ENCODE measurements at places on chromosomes 5 and 9. TPM values are rescaled to one million over a fixed set of nuclear protein-coding genes. Genes with fewer than 3 reads are reported as not detected.

DNA sequence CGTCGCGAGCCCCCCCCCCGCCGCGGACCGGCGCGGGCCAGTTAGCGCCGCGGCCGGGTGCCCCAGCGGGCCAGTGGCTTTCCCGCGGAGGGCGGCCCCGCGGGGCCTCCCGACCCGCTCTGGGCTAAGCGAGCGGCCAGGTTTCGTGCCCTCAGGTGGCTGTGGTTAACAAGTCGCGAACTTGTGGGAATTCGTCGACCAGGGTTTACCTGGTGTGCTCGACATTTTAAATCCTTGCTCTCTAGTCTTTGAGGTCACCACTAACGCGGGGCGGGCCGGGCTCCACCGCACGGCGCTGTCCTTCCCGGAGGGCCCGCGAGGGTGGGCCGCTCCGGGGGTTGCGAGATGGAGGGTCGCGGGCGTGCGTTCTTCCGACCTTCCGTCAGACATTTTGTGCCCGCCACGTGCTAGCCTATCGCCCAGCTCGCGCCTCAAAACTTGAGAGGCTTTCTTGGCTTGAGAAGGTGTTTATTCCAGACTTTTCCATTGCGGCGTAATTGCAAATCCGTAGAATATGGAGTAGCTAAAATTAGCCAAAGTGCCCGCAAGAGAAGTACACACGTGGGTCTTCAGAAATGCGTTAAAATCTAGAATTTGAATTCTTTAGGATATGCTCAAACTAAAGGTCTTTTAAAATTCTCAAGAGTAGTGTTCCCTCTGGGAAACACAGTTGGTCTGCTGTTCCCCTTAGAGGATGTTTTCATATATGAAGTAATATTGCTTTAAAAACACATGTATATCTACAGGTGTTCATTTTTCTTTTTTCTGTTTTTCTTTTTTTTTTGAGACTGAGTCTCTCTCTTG lies 2.1 kb downstream of the ANP32B start:
- DNase-seq = no peak

OR1J2 gene
- 0.42 TPM for total RNA-seq

DNA sequence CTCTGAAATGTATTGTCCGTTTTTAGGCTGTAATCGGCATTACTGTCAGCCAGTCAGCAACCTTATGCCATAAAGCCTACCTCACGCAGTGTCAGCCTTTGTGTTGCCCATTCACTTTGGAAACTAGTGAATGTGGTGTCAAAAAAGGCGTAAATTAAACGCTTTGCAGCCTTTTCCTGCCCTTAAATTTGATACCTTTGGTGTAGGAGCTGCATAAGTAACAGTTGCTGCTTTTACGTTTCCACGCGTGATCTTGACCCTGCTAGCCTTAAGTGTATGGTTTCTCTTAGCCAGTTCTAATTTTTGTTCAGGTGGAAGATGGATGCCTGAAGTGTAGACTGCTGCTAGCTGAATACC lies 257.7 kb downstream of the EPB41L4A start:
- DNase-seq = no peak

GRCh38 chr9:136981588-136982231 lies 1.1 kb upstream of the LCNL1 start:
- no peak for DNase-seq

- no peak for DNase-seq
These were observed 182.5 kb downstream of the EDIL3 start for GRCh38 chr5:84202136-84202535.

IFNA13 gene
- total RNA-seq = not detected

DNA sequence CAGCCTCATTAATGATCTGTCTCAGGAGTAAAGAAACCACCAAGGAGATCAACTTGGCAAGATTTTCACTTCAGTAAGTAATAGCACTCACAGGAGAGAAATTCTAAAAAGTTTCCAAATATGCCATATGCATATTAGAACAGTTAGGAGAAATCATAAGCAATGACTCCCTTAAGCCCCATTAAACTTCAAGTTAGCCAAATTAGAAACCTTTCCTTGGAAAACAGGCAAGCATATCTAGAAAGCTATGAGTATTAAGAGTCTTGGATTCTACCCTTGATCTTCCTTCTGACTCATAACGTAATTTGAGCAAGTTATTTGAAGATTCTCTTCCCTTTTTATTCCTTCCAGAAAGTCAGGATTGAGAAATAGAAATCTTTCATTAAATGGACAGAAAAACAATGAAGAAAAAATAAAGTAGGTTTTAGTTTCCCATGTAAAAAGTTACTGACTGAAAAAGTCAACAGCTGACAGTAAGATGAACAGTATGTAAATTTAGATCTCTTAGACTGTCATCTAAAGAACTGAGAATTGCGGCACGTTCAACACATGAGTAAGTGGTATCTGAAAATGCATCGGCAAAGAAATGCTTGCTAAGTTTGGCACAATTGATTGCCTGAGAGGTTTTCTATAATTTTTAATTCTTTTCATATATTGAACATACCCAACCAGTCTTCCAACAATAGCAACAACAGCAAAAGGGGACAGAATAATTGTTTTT lies 565.7 kb upstream of the FTMT start:
- no peak for DNase-seq

- DNase-seq = no peak
These were observed 83.7 kb downstream of the PAX5 start for GRCh38 chr9:36950389-36950788.

- DNase-seq = no peak
These were observed 52.4 kb downstream of the MRPL36 start for GRCh38 chr5:1747079-1747802.

- DNase-seq = no peak
These were observed 8.9 kb upstream of the DBN1 start for GRCh38 chr5:177482359-177482795.

DNA sequence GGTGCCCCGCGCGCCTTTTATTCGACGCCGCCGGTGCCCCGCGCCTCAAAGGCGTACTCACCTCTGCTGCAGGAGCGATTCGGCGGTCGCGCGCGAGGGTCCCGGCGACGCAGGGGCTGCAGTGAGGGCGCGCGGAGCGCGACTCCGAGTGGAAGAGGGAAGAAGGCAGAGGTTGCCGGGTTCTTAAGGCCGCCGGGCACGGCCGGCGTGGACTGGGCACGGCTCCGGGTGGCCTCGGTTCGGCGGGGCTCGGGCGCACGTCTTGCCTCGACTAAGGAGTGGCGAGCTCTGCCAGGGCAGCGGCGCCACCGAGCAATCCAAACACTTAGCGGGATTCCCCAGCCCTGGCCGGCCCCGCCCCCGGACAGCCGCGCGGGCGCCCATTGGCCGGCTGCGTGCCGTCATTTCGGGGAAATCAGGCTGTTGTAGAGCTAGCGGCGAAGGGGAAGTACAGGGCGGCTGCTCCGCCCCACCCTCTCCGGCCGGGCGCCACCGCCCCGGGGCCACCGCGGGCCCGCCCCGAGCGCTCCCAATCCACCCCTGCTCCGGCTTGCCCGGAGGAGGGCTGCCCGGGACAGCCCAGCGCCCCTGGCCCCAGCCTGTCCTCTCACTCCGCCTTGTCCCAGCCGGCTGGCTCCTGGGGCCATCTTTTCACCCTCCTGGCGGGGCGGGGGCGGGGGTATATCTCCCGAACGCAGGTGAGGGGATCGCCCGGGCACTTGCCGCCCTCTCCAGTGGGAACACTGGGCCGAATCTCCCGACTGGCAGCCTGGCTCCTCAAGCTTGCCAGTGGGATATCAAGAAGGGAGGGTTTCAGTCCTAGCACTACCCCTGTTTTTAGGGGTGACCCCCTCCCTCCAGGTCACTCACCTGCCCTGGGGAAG lies at the start of gene IRF1:
IRF1 (minus strand) TSS at position 290 of the 884 bp plus-strand sequence. CDS start 1,295 bp downstream, outside the sequence.
- DNase-seq = peak; percentile 98

PCDHGA7 gene
- 5.8 TPM for total RNA-seq

AIF1L gene
- 13.2 TPM for total RNA-seq

QRFP gene
- total RNA-seq = not detected

DNA sequence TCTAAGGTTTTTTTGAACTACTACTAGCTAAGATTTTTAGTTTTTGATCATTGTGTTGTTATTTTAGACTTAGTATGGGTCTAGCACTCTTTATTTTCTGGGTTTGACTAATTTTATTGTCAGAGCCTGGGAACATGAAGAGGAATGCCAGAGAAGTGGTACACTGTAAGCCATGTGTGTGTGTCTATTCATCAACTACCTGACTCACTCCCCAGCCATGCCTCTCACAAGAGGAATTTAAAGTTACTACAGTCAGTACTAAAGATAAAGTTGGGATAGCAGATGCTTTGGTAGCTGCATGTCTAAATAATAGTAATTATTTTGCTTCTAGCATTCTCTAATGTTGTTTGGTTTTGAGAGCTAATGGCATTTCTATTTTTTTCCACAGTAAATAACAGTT lies 264.8 kb downstream of the CSNK1G3 start:
- DNase-seq = no peak

- no peak for DNase-seq
These were observed 25.8 kb downstream of the C5 start for GRCh38 chr9:121024237-121024636.

DNA sequence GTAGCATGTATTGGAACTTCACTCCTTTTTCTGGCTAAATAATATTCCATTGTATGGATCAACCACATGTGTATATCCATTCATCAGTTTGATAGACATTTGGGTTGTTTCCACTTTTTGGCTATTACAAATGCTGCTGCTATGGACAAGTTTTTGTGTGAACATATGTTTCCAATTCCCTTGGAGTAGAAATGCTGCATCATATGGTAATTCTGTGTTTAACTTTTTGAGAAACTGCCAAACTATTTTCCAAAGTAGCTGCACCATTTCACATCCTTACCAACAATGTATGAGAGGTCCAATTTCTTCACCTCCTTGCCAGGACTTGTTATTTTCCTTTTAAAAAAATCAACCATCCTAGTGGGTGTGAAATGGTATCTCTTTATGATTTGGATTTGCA lies 8.4 kb downstream of the FRRS1L start:
- no peak for DNase-seq

MYOT gene
- 1.3 TPM for total RNA-seq

- no peak for DNase-seq
These were observed 1523.9 kb downstream of the MAT2B start for GRCh38 chr5:165029099-165029870.

DNA sequence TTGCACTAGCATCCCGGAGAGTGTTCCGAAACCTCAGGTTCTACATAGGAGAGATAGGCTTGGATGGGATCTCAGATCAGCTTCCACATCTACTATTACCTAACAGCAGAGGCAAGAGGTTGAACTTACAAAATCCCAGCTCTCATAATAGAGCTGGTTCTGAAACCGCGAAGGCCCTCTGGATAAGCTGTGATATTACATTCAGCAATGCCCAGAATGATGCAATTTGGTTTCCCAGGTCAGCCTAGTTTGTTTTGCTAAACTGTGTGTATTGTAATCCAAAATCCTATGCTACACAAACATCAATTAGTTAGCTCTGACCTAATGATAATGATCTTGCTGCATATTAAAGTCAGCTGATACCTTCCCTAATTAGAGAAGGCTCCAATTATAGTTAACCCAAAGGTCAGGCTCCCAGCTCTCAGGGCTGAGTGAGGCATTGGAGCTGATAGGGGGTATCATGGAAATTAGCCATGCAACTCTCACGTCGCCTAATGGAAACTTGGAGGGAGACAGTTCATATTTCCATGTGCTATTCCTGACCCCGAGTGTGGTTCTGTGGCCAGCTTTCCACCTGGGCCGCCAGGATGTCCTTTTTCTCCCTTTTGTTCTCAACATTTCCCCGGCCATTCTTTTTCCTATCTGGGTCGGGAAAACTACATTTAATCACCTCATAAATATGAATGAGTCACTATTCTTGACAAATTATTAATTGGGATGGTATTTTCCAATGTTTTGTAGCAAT lies 278.4 kb upstream of the IRX1 start:
- no peak for DNase-seq

- DNase-seq = no peak
These were observed 50.3 kb downstream of the APBA1 start for GRCh38 chr9:69621730-69622460.

GRCh38 chr5:7078901-7079300 lies 317.0 kb upstream of the ADCY2 start:
- DNase-seq = no peak

DNA sequence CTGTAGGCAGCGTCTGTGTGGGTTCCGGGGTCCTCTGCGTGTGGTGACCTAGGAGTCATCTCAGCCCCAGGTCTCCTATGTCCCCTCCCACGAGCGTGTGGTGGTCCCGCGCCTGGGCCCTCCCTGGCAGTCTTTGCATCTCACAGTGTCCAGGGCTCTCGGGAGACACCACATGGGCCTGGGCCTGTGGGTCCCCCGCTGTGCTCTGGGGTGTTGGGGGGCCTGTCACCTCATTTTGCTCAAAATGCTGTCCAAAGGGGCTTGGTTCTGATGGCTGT lies 27.1 kb downstream of the CEP72 start:
- no peak for DNase-seq

DNA sequence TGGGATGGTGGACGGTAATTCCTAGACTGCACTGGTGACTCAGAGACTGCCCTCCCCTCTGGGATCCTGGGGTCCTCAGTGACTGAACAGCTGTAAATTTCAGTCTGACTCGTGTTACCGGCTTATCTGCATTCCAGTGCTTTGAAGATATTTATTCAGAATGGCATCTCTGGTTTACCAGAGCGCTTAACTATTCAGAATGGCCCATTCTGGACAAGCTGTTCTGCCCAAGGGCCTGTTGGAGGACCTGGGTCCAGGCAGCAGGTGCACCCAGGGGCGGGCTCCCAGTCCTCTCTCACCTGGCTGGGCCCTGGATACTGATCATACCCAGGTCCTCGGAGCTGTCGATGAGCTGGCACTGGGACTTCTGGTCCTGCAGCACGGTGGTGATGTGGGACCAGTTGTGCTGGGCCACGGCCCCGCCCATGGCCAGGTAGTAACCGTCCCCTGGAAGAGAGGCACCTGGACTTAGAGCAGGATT lies 48.0 kb downstream of the SARDH start:
- no peak for DNase-seq

GRCh38 chr9:97847474-97848214 lies 5.4 kb upstream of the FOXE1 start:
- no peak for DNase-seq

DNA sequence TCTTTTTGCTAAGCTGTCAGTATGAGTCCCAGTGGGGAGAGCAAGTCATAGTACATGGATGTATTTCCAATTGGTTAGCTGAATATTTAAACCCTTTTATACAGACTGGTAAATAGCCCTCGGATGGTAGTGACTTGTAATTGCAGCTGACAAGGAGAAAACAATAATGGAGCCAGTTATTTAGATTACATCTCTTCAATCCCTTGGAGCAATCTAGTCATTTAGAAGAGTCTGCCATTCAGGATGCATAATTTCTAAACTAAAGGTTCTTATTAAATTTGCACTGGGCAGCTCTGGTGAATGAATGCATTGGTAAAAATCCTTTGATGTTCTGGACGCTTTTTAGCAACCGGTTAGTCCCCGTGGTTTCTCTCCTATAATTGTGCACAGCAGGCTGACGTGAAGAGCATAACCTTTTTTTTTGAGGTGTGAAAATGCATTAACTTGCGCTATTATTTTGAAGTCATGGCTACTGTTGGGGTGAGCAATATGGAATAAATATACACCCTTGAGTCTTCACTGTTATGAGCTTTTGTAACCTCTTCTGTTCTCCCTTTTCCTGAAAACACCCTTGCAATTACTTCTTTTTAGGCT lies 158.6 kb upstream of the CD180 start:
- DNase-seq = no peak

C1QTNF2 gene
- total RNA-seq = 3.8 TPM

DNA sequence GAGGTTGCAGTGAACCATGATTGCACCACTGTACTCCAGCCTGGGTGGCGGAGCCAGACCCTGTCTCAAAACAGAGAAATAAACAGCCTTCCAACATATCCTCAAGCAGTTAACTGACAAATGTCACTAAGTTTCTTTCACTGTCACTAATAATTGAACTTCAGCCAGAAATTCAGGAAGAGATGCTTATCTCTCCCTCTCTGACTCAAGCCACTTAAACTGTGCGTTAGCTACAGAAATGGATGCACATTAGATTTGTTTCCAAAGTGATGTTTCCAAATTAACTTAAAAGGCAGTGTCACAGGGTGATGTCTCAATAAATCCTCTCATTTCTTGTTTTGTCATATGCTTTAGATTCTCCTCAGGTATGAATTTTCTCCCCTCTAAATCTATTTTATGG lies 164.9 kb downstream of the KDM4C start:
- DNase-seq = no peak
